ENCODE measurements at places on chromosomes 1 and 21.

DNA sequence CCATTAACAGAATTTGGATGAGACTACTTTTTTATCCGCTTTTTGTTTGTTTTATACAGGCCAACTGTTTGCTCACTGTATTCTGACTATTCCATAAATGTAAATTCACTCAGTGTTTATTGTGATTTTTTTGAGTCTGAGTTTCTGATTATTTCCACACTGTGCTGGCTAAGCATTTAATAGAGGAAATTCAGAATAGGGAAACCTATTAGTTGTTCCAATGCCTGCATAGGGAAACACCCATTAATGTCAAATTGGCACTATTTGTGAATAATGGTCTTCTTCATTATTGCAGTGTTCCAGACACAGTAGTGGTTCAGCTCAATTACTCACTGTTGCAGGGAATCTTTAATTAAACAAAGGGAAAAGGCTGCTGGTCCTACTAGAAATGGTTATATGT, 174.7 kb upstream of the SGIP1 start:
- DNase-seq: no peak

GRCh38 chr21:26732432-26733221, 112.6 kb downstream of the ADAMTS1 start:
- peak; percentile 47 for DNase-seq

GRCh38 chr21:14833666-14834351, 231.0 kb downstream of the NRIP1 start:
- DNase-seq: no peak

GRCh38 chr1:51247022-51247421, 10.9 kb downstream of the RNF11 start:
- no peak for DNase-seq

- no peak for DNase-seq
Measured at GRCh38 chr1:93313026-93313425, 32.7 kb upstream of the DR1 start.
